Effector CD4-positive, alpha-beta T cell (primary cell): ENCODE measurements at places on chromosomes 3 and 15.

GRCh38 chr3:189344996-189345395, 173.2 kb downstream of the TPRG1 start:
- DNase-seq = no peak

DNA sequence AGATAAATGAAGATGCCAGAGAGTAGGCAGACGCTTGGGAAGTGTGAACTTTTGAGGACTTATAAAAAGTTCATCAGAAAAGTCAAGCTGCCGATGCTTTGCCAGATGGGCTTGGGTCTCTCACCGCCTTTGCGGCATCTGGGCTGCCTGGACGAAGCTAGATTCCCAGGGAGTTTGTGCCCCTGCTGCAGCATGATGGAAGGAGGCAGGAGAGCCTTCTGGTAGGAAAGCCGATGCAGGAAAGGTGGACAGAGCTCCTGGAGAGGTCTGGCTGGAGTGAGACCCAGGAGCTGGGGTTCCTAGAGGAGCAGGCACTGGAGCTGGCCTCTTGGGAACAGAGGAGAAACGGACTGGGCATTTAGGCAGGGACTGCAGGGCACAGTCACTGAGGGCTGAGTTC, 51.9 kb upstream of the ATP2B2 start:
- no peak for DNase-seq

DNA sequence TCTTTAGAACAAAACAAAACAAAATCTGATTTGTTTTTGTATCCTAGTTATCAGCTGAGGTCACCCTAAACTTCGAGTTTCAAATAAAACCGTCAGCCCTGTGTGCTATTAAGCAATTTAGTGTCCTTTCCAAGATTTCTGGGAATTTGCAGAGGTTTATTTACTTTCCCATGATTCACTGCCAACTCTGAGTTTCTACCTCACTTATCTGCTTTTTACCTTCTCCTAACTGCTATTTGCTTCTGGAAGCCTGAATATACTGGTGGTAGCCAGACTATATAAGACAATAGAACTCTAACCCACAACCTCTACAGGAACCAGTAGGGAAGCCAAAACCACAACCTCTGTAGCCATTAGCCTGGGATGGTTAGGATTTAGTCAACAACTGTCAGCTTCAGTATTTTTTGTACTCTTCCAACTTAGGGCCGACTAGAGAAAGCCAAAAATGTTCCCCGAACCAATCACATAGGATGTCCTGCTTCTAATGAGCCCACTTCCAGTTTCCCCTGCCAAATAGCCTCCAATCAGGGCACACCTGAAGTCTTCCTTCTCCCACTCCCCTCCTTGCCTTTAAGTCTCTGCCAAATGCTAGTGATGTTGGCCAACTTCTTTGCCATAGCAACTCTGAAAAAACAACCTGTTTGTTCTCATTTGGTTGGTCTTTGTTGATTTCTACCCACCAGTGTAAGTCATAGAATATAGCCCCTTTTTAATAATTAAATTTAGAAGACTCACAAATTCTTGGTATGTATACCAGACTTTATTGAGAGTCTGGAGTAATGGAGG, 273.1 kb downstream of the ULK4 start:
- no peak for DNase-seq

DNA sequence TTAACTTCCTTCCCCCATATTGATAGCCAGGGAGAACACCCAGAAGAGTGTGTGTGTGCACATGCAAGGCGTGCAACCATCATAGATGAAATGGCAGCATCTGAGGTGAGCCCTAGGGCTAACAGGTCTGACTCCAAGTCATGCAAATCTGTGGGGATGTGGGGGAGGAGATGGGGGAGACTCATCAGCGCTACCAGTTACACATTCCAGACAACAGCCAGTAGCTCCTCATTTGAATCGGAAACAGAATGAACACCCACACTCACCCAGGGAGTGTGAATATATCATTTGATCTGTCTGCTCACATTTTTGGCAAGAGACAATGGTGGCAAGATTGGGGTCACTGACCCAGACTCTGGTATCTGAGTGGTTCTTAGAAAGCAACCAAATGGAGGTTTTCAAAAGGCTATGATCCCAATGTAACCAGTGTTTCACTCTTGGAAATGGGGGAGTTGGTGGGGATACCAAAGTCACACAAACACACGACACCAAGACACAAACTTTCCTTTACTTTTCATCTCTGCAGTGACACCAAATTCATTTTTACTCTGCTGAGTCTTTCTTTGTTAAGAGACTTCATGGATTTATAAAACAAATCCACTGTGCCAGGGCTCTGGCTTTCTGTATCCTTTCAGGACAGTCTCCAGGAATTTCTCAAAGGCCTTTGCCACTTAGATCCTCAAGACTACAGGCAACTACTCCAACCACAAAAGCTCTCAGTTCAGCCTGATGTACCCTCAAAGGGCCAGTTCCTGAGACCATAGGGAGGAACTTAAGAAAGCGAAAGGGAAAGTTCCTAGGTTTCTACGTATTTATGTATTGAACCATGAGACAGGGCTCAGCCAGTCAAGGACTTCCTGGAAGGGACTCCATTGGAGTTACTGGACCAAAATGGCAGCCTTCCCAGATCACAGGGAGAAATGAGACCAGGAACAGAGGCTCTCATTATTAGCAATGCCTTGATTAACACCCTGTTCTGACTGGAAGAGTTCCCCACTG, 2.2 kb downstream of the CDCP1 start:
- no peak for DNase-seq

DNA sequence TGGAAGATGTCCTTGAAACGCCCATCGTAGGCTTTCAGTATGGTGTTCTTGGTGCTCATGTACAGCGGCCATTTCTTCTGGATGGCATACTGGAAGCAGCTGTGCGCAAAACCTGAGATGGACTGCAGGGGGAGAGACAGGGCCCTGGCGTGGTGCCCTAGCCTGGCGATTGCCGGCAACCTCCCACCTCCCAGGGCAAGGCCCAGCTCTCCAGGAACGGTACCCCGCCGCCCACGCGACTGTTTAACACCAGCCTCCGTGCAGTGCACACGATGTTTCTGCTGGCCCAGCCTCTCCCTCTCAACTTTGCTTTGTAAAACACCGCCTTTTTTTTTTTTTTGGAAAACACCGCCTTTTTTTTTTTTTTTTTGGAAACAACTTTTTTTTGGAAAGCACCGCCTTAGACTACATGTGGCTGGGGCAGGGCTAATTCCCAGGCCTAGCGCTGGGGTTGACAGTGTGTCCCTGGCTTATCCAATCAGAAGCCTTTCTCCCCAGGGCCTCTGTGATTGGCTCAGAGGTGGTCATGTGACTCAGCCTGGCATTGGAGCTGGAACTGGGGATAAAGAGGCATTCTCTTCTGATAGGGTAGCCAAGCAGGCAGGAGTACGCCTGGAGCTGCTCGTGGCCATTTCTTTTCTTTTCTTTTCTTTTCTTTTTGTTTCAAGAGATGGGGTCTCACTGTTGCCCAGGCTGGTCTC, 14.7 kb downstream of the IDH2 start:
- DNase-seq = no peak
